Renal cortical epithelial cell (primary cell): ENCODE measurements at places on chromosomes 7 and 10. TPM values are rescaled to one million over a fixed set of nuclear protein-coding genes. Genes with fewer than 3 reads are reported as not detected.

DNA sequence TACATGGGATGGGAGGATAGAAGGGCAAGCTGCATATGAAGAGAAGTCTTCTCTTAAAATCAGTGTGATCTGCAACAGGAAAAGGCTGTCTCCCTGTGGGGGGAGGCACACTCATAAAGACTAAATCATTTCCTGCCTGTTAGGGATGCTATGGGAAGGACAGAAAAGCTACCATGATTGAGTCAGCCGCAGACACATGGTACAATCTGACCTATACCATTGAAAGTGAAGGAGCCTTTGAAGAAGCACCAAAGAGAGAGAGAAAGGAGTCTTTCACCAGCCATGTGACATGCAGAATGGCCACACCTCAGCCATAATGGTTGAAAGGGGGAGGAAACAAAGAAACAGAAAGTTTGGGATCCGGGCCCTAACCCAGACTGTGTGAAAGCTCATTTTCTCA, 29.1 kb downstream of the NUDCD3 start:
- no peak for DNase-seq

ITIH5 gene
- total RNA-seq, result 0.52 and 11.1 TPM in 2 replicates

WNT2 gene
- total RNA-seq, result 0.35 TPM in 1 of 2 replicates, not detected in the other

- DNase-seq, result no peak
Observed at GRCh38 chr10:74683067-74683466, 143.3 kb upstream of the KAT6B start.

GRCh38 chr7:157219154-157219553, 80.4 kb downstream of the UBE3C start:
- no peak for DNase-seq

DNA sequence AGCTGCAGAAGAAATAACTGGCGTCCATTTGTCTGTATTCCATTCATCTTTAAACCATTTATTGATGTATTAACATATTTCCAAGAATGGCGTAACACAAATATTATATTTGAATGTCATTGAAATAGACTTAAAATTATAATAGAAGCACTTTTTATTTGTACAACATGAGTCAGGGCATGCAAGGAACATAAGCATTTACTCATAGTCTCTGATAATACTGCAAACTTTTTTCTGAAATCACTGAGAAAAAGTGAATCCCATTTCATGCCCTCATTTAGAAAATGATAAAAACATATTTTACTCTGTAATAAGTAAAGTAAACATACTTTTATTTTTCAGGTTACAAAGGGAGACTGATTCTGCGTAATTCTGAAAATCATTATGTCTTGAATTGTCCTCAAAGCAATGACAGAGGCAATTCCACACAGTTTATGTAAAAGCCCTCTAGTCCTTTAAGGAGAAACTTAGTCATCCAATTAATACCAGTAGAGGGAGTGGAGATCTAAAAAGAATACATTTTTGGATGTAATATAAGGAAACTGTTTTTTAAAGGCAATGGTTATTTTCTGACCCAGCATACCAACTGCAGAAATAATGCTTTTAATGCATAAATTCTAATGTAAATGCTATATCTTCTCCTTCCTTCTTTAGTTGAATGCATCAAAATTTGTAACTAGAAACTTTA, 58.1 kb downstream of the AGMO start:
- DNase-seq, result peak; percentile 18

PSD gene
- total RNA-seq, result 0.17 and 3.5 TPM in 2 replicates

GATA3 gene
- 0.52 and 3.9 TPM in 2 replicates for total RNA-seq

DNA sequence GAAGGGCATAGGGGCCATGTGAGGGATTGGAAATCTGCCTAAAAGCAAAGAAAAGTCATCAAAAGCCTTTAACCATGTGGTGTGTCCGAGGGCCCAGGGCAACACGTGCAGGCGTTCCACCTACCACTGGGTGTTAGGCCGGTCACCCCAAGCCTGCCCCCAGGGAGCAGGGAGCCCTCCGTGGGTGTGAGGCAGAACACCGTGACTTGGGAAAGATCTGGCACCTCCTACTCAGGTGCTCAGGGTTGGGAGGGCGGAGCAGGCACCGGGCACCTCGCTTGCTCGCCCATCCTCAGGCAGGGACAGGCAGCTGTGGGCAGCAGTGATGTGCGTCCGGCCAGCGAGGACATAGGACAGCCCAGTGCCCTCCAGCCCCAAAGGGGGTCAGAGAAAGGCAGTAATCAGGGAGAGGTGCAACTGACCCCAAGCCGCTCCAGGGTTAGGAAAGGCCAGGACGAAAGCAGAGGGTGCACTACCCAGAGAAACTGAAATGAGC, 80.7 kb upstream of the CHST15 start:
- DNase-seq, result no peak

GRCh38 chr10:81704596-81704995, 170.4 kb upstream of the NRG3 start:
- no peak for DNase-seq

VAX1 gene
- total RNA-seq, result not detected in 2 replicates

AOAH gene
- total RNA-seq, result 1.2 and 1.9 TPM in 2 replicates

- no peak for DNase-seq
Observed at GRCh38 chr7:1550005-1550845, 5.8 kb downstream of the TMEM184A start.

GRCh38 chr7:34177476-34177875, 272.1 kb downstream of the BMPER start:
- DNase-seq, result no peak

- DNase-seq, result peak; percentile 5
Observed at GRCh38 chr7:157224627-157225026, 85.9 kb downstream of the UBE3C start.

- no peak for DNase-seq
Observed at GRCh38 chr10:37747081-37747480, 110.3 kb downstream of the ZNF248 start.

OR9A4 gene
- total RNA-seq, result 0.15 TPM in 1 of 2 replicates, not detected in the other

DNA sequence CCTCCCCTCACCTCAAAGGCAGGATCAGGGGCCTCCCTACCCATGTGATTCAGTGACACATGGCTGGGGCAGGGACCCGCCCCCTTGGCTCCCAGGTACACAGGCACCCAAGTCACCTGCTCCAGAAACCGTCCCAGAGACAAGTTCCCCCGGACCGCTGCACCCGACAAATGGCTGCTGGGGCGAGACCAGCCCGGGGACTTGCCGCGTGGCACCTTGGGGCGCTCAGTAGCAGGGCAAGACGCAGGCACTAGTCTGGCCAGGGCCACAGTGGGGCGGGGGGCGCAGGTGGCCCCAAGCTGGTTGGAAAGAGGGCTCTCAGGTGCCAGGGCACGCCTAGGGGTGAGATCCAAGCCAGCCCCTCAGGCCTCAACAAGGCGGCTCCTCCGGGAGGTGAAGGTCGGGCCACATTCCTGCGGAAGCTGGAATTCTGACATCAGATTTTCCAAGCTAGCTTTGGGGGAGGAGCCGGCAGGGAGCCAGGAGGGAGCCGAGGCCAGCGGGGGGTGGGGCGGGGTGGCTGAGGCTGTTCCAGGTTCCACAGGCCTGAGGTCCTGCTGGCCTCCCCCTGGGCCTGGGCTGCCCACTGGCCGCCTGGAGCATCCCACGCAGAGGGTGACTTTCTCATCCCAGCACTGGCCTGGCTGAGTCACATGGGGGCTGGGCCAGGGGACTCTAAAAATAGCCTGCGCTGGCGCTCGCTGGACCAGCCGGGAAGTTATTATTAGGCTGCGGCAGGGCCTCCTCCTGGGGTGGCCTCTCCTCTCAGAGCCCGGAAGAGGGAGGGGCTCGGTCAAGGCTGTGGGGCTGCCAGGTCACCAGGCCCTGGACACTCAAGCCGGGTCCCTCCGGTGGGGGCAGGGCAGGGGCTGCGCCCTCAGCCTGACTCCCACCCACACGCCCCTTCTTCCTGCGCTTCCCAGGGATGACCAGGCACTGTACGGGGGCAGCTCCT, 20.5 kb upstream of the INPP5A start:
- DNase-seq, result peak; percentile 89
